ENCODE measurements at places on chromosomes 2 and 18.

GRCh38 chr2:105541189-105542050, 142.6 kb upstream of the FHL2 start:
- DNase-seq, result no peak

DNA sequence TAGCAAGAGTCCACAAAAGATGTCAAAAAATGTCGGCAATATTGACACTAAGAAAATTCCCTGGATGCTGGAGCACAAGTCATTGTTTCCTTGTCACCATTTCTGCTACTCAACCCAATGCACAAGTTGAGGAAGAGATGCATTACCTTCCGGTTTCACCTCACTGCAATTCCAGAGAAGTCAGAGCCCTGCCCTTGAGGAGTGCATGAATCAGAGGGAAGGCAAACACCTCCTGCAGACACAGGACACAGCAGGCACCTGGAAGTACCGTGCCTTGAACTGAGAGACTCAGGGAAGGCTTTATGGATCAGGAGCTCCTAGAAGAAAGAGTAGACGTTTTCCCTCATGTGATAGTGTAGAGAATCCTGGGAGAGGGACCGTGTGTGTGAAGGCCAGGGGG, 62.7 kb upstream of the ARL4C start:
- no peak for DNase-seq

DNA sequence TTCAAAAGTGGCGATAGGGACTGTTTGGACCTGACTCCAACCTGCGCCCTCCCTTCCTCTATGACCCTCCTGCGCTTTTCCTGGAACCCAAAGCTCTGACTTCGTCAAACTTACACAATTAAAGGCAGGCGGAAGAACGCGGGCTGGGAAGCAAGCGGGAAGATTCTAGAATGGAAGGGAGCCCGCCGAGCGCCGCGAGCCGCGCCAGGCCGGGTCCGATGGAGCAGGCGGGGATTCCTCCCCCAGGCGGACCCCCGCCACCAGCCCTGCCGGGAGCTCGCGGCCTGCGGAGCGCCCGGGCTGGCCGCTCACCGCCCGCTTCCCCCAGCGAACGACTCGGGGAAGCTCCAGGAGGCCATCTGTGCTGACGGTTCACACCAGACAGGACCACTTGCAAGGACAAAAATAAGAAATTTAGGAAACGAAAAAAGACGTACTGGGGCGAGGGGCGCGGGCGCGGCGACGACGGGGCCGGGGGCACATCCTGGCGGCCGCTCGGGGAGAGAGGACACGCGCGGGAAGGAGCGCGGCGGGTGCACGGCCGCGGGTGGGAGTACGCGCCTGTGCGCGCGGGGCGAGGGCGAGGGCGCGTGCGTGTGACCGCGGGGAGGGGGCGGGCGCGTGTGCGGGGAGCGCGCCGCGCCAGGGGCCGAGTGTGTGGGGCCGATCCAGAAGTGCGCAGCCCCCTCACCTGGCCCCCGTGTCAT, 1.1 kb upstream of the SALL3 start:
- no peak for DNase-seq

GRCh38 chr2:120576509-120577474, 158.9 kb upstream of the GLI2 start:
- DNase-seq, result no peak

GRCh38 chr2:96727431-96727830, 12.4 kb downstream of the LMAN2L start:
- no peak for DNase-seq

DNA sequence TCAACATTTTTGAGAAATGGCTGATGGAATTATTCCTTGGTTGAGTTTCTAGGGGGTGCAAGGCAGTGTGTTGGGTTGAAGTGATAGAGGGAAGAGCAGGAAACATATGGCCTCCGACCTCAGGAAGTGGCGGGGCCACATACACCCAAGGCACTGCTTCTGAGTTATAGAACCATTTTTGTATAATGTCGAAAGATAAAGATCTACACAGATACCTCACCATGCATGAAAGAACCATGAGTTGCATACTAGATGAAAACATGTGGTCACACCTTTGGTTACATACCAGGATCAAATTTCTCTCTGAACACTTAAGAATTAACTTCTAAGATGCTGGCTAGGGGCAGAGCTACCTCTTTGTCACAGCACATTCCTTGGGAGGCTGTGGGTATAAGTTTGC, 23.2 kb downstream of the LAMA3 start:
- DNase-seq, result no peak

DNA sequence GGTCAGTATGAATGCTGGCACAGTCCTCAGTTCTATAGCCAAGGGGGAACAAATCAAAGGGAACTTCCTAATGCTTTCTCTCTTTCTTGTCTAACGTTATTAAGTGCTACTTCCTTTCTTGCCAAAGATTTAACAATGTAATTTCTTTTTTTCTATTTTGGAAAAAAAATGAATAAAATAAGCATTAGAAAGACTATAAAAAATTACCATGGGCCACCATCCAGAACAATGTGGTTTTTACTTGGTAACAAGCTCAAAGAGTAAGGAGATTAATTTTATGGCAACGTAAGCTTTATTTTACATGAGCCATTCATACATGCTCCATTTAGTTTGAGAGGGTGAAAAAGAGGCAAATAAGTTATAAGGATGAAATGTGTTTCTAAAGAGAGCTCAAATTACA, 40.1 kb downstream of the SERPINE2 start:
- no peak for DNase-seq

GRCh38 chr2:226181909-226182308, 617.7 kb downstream of the IRS1 start:
- no peak for DNase-seq

- DNase-seq, result no peak
These were observed 43.1 kb downstream of the CYRIA start for GRCh38 chr2:16622399-16622968.

DNA sequence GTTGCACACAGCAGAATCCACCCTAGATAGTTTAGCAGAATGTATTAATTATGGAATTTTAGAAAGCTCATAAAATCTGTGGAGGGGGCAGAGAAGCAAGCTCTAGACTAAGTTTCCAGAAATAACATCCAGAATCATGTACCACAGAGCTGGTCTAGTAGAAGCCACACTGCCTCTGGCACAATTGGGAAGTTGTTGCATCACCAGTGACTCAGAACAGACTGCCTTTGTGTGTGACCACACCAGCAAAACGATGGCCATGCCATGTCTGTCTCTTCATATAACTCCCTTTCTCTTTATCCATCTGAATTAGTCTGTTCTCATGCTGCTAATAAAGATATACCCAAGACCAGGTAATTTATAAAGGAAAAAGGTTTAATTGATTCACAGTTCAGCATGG, 158.9 kb downstream of the CCDC148 start:
- no peak for DNase-seq

GRCh38 chr2:207149249-207150213, 16.2 kb downstream of the KLF7 start:
- no peak for DNase-seq

GRCh38 chr18:57075716-57076400, 71.0 kb upstream of the BOD1L2 start:
- no peak for DNase-seq

DNA sequence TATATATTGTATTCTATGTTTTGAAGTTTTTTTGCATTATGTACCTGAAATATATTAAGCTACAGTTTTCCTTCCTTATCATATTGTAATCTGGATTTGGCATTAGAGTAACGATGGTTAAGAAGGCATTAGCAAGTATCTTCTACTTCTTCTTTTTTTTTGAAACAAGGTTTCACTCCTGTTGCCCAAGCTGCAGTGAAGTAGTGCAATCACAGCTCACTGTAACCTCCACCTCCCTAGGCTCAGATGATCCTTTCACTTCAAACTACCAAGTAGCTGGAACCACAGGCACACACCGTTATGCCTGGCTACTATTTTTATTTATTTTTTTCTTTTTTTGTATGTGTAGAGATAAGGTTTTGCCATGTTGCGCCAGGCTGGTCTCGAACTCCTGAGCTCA, 201.1 kb downstream of the ZNF804A start:
- DNase-seq, result no peak

DNA sequence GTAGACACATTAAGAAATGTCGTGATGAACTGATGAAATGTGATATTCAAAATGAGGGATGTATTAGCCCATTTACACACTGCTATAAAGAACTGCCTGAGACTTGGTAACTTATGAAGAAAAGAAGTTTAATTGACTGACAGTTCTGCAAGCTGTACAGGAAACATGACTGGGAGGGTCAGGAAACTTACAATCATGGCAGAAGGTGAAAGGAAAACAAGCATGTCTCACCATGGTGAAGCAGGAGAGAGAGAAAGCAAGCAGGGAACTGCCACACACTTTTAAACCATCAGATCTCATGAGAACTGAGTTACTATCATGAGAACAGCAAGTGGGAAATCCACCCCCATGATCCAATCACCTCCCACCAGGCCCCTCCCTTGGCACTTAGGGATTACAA, 1010.8 kb upstream of the CELF4 start:
- DNase-seq, result no peak

DNA sequence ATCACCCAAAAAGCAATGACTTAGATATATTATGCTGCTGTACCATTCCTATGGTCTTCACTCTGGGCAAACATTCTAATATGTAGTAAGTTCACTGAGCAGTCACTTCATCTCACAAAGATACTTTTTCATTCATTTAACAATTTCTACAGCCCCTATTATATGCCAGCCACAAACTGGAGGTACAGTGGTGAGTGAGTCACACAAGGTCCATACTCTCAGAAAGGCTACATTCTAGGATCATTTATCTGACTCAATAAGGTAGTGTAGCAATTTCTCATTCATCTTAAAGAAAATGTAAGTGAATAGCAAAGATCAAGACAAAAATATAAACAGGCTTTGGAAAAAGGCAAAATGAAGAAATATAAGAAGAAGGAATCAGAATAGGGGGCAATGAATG, 40.5 kb downstream of the NHEJ1 start:
- no peak for DNase-seq

DNA sequence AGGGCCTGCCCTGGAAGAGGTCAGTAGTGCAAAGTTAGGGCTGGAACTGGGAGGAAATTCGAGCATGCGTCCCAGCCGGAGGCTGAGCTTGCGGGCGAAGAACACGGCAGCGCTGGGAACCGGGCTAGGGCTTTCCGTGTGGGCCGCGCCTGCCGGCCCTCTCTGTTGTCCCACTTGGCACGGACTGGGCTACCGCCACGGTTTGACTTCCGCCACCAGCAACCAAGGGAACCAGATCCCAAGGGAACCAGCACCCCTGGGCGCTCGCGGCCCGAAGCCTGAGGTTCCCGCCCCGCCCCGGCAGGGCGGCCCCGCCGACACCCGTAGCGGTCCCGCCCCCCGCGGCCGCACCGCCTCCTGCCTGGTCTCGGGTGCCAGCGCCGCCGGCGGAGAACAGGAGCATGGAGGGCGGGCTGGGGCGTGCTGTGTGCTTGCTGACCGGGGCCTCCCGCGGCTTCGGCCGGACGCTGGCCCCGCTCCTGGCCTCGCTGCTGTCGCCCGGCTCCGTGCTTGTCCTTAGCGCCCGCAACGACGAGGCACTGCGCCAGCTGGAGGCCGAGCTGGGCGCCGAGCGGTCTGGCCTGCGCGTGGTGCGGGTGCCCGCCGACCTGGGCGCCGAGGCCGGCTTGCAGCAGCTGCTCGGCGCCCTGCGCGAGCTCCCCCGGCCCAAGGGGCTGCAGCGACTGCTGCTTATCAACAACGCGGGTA, at the start of gene SPR:
SPR (plus strand) TSS at position 377 of the 708 bp plus-strand sequence; CDS start at position 402, 25 bp downstream.
- no peak for DNase-seq

GRCh38 chr2:118853651-118854291, 6.3 kb upstream of the EN1 start:
- no peak for DNase-seq

DNA sequence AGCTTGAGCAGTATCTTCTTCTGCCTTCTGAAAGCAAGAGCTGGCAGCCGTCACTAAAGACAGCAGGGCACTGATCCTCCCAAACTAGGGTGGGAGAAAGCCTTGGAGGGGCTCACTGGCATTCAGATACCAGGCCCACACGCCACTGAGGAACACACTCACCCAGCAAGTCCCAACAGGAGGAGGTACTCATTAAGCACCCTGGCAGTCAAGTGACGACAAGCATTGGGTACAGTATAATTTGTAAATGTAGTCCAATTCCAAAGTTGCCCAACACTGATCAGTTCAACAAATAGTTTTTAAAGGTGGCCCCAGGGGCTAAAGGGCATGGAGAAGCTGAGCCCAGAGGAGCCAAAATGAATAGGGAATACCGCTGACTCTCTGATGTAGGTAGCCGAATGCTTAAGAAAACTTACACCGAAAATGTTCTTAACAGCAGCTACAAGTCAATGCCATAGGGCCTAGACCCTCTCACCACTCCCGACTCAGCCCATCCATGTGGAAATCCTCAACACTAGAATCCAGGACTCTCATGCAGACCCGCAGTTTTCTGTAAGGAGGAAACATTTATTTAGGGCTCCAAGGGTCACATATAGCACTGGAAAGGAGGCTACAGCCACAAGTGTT, 9.9 kb downstream of the LIMS2 start:
- no peak for DNase-seq

GRCh38 chr2:417662-418061, 129.8 kb upstream of the ALKAL2 start:
- DNase-seq, result no peak

GRCh38 chr2:53755121-53755520, 12.5 kb upstream of the CHAC2 start:
- no peak for DNase-seq

DNA sequence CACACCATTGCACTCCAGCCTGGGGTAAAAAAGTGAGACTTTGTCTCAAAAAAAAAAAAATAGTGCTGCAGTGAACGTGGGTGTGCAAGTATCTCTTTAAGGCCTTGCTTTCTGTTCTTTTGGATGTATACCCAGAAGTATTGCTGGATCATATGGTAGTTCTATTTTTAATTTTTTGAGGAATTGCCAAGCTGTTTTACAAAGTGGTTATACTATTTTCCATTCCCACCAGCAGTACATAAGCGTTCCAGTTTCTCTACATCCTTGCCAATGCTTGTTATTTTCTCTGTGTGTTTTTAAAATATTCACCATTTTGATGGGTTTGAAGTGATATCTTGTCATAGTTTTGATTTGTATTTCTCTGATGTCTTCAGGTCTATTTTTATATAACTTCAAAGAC, 13.1 kb downstream of the ARMC9 start:
- DNase-seq, result no peak

GRCh38 chr18:25005541-25006403, 346.2 kb downstream of the ZNF521 start:
- DNase-seq, result peak; percentile 54

DNA sequence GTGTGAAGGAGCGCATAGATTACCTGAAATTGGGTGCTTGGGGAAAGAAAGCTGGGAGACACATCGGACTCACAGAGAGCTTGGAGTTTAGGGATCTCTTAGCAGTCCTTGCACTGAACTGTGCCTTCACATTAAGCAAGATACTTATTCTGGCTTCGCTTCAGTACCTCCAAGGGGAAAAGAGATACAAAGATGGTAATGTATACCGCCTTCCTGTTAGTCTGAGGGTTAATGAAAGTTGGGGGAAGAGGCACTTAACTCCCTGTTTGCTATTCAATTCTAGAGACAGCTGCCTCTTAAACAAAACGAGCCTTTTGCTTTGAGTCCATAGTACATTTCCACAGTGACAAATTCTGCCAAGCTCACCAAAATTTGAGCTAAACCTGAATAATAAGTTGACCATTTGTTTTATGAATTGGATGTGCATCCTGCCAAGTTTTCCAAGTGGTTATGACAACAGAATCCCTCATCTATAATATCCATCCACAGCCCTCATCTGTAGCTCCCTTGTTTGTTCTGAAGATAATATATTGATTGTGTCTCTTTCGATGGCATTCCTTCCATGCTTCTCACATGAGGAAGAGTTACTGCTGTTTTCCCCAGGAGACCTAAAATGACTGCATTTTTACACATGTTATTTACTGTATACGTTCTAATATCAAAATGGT, 287.1 kb upstream of the ATP5MC3 start:
- DNase-seq, result no peak

GRCh38 chr2:160905862-160906261, 254.4 kb upstream of the TANK start:
- DNase-seq, result no peak

Data from AG09319 (cell line).